ENCODE measurements at places on chromosomes 3 and 15.
A peak's percentile ranks its signal among the peaks of the same experiment; 100 is the strongest.

- no peak for DNase-seq
Measured at GRCh38 chr3:127064391-127065137, 81.6 kb downstream of the PLXNA1 start.

DNA sequence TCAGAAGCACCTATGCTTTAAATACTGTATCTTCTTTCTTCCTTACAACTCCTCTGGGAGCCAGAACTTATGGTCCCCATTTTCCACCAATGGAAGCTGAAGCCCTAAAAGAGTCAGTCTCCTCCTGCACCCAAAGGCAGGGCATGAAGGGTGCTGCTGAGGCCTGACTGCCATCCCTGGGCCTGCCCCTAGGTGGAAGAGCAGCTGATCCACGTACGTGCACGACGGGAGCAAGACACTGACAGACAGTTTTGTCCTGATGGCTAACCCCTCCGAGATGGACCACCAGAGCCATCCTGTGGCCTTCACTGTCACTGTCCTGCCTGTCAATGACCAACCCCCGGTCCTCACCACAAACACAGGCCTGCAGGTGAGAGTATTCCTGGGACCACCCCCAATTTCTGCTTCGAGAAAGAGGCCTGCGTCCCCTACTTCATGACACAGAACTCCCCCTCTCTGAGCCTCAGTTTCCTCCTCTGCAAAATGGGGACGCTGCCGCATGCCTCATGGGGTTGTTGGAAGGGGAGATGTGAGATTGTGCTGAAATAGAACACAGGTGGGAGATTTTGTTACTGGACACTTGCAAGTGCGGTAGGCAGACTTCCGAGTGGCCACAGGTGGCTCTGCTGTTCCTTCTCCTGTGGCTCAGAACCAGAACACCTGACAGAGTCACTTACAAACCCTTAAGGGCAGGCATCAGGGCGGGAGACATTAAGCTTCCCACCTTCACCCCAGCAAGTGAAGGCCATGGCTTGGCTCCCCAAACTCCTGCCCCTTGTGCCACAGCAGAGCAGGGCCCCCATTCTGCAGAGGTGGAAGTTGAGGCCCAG is 175.4 kb downstream of the TBC1D2B start:
- DNase-seq = no peak

GRCh38 chr3:132198516-132198915 is 118.7 kb upstream of the ACP3 start:
- DNase-seq = no peak

- DNase-seq = no peak
Measured at GRCh38 chr15:69305204-69305931, 6.7 kb downstream of the PAQR5 start.

- peak; percentile 85 for DNase-seq
Measured at GRCh38 chr15:51726302-51727073, 11.0 kb downstream of the LYSMD2 start.

DNA sequence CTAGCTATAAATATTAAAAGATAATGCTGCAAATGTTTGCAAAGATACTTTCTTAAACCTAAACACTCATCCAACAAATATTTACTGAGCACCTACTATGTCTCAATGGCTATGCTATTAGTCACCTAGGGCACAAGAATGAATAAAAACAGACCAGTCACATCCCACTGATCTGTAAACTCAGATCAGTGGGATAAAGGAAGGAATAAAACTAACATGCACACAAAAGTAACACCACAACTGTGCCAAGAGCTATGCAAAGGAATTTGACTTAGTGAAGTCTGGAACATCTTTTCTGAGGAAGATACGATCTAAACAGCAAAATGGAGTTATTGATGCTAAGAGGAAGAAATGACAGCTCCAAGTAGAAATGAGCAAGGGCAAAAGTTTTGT is 56.6 kb downstream of the CBLB start:
- no peak for DNase-seq

GRCh38 chr3:116886202-116886893 is 176.8 kb downstream of the TUSC7 start:
- no peak for DNase-seq

DNA sequence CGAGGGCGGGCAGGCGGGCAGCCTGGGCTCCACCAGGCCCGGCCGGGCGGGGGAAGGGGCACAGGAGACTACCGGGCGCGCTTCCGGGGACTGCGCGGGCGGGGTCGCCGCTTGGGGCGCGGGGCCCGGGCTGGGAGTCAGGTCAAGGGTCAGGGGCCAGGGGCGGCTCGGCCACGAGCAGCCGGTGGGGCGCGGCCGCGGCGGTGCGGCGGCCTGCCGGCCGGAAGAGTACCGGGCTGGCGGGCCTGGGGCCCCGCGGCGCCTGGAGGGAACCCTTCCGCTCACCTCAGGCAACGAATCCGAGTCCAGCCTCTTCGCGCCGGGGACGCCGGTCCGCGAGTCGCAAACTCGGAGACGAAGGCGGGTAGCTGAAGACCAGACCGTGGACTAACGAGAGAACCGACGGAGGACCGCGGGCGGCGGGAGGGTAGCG is 225 bp downstream of the RHOA start:
- no peak for DNase-seq

GRCh38 chr3:139136469-139137202 is 91.9 kb upstream of the PRR23C start:
- no peak for DNase-seq

DNA sequence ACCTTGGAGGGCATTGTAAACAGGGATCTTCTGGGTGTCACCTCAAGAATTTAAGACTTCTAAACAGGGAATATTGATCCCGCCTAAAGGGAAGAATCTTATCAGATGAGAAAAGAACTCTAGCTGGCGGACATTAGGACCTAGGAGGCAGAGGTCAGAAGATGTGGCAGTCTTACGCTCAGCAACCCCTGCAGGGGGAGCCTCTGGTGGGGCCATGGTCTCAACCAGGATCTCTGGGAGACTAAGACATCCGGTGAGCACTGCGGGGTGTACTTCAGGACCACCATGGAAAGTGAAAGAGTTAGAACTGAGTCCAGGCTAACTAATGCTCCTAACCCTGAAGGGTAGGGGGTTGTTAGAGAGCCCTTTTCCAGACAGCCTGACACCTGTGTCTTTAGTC is 295.2 kb downstream of the VGLL3 start:
- DNase-seq = no peak

GRCh38 chr15:64060716-64061115 is 14.4 kb upstream of the DAPK2 start:
- no peak for DNase-seq

GRCh38 chr3:72768936-72769335 is 79.3 kb downstream of the SHQ1 start:
- peak; percentile 40 for DNase-seq

DNA sequence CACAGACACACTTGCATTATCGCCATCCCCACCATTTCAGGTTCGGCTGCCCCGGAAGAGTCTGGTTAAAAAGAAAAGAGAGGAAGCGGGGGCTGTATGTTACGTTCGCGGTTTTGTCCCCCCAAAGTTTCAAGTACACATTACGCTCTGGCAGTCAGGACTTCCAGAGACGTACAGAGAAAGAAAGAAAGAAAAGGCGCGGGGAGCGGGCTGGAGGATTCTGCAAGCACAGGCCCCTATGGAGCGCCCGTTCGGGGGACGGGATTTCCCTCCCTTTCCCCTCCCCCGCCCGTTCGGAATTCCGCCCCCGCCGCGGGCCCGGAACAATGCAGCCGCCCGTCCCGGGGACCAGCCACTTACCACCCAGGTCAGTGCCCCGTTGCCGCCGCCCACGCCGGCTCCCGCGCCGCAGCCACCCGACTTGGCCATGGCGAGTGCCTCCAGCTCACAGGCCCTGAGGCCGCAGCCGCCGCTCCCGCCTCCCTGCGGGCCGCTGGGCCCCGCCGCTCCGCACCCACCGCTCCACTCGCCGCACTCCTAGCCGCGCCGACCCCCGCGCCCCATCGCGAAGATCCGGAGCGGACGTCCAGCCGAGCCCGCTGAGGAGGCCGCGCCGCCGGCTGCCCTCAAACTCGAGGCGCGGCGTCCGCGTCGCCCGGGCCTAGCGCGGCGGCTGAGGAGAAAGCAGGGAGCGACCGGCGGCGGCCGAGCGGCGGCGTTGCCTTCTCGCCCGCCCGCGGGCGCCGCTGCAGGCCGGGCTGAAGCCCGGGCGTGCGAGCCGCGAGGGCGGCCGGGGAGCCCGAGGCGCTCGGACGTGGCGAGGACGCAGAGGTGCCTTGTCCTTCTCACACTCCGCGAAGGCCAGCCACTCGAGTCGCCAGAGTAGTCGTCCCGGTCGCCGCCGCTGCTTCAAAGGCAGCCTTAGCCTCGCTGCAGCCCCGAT is 567 bp downstream of the TOP2B start:
- peak; percentile 89 for DNase-seq

GRCh38 chr3:8266730-8267131 is 234.9 kb upstream of the LMCD1 start:
- no peak for DNase-seq

DNA sequence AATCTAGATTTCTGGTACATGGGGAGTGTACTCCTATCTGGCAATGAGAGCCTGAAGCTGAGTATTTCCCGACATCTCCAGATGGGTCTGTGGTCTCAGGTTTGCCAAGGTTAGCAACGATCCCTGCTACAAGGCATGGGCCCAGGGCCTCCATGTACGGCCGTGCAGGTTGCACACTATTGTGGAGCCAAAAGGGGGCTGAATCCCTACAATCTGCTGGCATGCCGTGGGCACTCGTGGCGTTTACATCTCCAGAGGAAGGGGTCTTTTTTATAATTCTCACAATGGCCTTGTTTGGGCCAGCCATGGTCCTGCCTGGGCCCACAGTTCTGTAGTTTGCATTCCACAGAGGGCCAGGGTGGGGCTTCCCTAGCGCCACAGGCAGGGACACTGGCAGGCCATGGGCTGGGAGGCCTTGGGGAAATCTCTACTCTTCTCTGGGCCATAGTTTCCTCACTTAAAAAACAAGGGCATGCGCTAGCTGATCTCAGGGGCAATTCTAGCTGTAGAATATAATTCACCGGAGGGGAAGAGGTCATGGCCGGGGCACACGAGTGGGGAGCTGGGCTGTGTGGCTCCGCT is 68.9 kb upstream of the TLE3 start:
- DNase-seq = no peak

DNA sequence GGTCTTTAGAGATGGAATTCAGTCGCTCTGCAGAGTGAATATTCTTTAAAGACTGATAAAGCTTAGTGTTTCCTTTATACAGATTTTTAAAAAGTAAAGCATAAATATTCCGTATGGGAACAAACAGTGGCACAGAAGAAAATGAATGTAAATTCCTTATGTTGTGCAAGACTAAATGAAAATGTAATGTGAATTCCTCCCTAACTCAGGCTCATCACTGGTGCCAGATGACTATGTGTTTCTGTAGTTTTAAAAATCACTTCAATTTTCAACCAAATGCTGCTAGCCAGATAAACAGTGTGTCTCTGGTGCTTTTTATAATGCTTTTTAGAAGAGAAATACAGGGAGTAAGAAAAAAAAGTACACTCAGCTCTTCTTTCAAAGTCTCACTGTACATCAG is 154.8 kb upstream of the SNTN start:
- no peak for DNase-seq

- DNase-seq = peak; percentile 95
Measured at GRCh38 chr15:93087825-93088199, 1.2 kb downstream of the RGMA start.

- DNase-seq = peak; percentile 12
Measured at GRCh38 chr3:12138044-12138443, 20.7 kb downstream of the TIMP4 start.

GRCh38 chr3:50950591-50950990 is 275.9 kb downstream of the DOCK3 start:
- no peak for DNase-seq

GRCh38 chr3:190338717-190339116 is 16.5 kb upstream of the CLDN1 start:
- no peak for DNase-seq

GRCh38 chr15:33126559-33127290 is 67.8 kb downstream of the FMN1 start:
- DNase-seq = peak; percentile 81

GRCh38 chr3:189342811-189343210 is 171.0 kb downstream of the TPRG1 start:
- no peak for DNase-seq

GRCh38 chr15:62087671-62088352 is 21.0 kb downstream of the C2CD4A start:
- no peak for DNase-seq

DNA sequence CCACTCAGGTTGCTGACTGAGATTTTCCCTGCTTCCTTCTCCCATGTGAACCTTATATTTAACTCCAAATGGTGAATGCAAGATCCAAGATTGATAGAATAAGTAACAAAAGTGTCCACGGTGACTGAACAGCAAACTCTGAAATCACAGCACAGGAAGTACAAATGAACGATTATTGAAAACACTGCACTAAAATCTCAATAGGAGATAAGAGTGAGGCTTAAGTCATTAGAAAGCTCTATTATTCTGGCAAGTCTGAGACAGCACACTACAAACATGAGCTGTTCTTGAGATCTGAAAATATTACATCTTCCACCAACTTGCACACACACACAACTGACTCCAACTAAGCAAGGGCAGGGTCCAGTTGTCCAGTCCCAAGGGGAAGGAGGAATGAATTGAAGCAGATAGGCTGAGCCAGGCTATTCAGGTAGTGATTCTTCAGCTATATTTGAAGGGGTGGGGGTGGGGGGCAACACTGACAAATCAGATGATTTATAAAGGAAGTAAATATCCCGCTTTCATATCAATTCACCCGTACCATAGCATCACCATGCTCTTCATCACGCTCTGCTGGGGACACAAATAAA is 2.9 kb downstream of the ZNF385D start:
- DNase-seq = peak; percentile 61

DNA sequence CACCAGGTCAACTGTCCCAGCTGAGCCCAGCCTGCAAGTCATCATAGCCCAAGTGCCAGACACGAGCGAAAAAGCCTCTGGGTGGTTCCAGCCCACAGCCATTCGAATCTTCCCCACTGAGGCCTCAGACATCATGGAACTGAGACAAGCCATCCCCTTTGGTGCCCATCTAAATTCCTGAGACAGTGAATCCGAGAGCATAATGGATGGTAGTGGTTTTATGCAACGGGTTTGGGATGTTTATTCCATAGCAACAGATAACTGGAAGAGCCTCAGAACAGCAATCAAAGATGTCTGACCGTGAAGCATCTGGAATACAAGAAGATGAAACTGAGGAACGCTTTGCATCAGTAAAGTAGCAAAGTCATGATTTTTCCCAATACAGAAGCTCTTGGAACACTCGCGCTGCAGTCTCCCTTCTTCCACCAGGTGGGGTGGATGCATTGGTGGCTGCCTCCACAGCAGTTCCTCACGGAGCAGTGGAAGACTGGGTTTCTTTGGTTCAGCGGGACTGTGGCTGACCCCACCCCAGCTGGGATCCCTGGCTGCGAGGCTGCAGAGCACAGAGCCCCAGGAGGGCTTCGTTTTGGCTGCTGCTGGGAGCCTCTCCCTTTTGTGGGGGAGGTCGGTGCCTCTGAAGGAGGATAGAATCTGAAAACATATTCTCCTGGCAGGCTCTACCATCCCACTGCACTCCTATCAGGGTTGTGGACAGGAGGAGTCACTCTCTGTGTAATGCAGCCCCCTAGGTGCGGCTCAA is 26.4 kb upstream of the PDE8A start:
- DNase-seq = peak; percentile 71

DNA sequence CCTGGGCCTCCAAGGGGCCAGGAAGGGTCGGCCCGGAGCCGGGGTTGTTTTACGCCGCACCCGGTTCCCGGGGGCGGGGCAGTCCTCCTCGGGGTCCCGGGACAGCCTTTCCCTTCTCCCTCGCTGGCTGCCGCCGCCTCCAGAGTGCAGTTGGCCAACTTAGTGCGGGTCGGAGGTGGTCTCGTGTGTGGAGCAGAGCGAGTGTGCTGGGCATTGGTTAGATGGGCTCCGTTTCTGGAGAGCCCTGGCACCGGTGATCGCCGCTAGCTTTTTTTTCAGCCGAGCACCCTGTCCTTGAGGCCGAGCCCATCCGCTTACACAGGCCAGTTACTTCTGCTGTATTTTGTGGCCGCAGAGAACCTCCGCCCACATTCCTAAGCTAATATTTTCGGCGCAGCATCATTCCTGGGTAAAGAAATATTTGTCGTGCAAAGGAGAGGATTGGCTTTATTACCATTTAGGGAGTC is 585 bp downstream of the KIF23 start:
- DNase-seq = peak; percentile 73
